ENCODE measurements at places on chromosomes 3 and 15.
A peak's percentile ranks its signal among the peaks of the same experiment; 100 is the strongest.

GRCh38 chr3:76300746-76301145, 515.4 kb upstream of the ZNF717 start:
- DNase-seq, result no peak

GRCh38 chr15:37824717-37825382, 109.6 kb upstream of the TMCO5A start:
- DNase-seq, result no peak

- DNase-seq, result no peak
Measured at GRCh38 chr3:151367448-151367847, 17.1 kb downstream of the P2RY12 start.

DNA sequence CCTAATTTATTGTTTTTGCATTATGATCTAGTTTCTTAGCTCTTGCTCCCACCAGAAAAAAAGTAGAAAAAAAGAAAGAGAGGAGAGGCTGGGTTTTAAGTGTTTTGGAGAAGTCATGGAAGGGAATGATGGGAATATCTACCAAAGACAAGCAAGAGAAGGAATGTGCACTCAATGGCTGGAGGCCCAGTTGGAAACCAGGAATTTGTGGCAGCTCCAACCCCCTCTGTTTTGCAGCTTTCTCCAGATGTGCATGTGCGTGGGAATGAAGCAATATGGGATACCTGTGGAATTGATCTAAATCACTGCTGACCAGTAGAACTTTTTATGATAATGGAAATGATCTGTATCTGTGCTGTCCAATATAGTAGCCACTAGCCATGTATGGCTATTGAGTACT, 27.1 kb downstream of the EIF2AK4 start:
- DNase-seq, result no peak

- DNase-seq, result no peak
Measured at GRCh38 chr3:130480736-130481135, 36.2 kb upstream of the COL6A6 start.

DNA sequence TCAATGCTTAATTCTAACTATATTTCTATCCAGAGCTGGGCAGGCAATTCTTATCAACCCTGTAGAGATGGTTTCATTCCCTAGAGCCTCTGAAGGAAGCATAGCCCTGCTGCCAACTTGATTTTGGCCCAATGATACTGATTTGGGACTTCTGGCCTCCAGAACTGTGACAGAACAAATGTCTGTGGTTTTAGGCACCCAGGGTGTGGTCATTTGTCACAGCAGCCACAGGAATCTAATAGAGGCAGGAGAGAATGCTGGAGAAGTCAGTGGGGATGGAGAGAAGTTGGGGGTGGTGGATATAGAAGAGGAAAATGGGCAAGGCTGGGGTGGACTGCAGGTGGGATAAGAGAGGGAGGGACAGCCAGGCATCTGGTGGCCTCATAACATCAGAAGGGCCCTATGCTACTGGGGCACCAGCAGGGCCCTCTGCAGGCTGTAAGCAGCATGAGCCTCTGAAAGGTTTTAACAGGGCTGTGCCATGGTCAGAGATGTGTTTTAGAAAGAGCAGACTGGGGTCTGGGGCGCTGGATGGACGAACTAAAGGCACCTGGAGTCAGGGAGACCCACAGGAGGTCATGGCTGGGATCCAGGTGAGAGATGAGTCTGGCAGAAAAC, 19.8 kb downstream of the MRPS11 start:
- no peak for DNase-seq

GRCh38 chr15:51281368-51281967, 56.9 kb downstream of the CYP19A1 start:
- DNase-seq, result peak; percentile 46

DNA sequence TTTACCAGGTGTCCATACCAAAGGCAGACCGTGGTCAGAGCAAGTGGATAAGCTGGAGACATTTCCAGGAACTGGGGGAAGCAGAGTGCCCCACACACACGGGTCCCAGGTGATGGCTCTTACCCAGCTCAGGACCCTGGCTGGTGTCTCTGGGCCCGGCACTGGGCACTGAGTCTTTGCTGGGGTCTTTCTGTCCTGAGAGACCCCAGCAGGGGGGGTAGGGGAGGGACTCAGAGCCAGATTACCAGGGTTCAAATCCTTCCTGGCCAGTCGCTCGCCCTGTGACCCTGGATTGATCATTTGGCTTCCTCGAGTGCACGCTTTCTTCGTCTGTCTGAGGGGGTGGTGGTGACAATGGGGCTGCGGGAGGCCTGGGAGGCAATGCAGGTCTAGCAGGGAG, 95.7 kb downstream of the PLXNA1 start:
- no peak for DNase-seq

- DNase-seq, result no peak
Measured at GRCh38 chr3:98440283-98440682, 22.7 kb upstream of the OR5K1 start.

DNA sequence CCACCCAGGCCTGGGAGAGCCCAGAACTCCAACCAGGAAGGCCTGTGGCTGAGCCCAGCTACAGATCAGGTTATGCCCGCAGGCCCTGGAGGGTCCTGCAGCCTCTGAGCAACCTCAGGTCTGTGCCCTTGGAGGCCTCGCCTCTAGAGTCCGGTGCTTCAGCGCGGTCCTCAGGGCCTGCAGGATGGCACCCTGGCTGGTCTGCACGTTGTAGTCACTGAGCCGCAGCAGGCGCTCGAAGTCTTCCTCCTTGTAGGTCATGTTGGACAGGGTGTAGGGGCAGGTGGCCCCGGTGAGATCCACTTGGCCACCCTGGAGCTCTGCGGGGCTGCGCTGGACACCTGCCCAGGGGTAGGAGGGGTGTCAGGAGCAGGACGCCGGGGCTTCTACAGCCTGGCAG, 25.8 kb downstream of the PLA2G4D start:
- no peak for DNase-seq

DNA sequence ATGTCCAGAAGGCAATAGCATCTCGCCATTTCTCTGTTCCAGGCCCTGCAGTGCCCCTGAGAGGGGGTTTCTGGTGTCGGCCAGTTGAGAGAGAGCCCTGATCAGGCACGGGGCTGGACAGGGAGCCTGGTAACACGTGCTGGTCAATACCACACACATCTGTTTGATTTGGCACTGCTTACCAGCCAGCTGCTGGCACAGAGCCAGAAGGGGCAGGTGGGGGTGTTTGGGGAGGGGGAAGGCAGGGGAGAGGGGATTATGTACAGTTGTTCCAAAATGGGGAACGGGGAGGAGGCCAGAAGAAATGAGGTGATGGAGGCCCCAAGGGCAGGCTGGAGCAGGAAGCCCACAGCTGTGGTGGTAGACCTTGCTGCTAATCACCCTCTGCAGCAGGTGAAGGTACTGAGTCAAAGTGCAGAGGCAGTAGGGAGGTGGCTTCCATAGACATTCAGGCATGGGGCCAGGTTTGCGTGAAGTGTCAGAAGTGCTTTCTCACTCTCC, 153.5 kb upstream of the LPP start:
- peak; percentile 90 for DNase-seq

DNA sequence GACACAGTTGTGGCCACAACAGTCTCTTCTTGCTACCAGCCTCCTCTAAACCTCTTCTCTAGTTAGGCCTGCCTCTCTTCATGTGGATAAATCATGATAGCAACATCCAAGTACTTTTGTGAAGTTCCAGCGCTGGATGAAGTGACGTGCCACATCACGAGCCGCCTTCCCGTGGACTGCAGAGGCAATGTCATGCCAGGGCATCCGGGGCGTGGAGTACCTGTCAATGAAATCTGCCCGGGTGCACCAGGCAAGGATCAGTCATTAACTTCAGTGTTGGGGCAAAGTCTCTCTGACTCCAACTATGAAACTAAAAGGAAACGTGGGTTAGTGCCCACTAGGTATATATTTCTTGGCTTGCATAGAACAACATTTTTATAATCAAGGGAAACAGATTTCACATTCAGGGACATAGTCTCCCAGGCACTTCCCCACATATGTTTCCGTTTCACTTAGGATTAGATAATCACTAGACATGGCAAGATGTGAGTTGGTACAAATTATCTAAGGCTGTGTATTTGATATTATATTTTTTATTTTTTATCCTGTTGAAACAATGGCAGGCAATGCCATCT, 133.6 kb downstream of the PLD1 start:
- no peak for DNase-seq

- no peak for DNase-seq
Measured at GRCh38 chr15:40554161-40554525, 10.7 kb downstream of the CCDC32 start.

DNA sequence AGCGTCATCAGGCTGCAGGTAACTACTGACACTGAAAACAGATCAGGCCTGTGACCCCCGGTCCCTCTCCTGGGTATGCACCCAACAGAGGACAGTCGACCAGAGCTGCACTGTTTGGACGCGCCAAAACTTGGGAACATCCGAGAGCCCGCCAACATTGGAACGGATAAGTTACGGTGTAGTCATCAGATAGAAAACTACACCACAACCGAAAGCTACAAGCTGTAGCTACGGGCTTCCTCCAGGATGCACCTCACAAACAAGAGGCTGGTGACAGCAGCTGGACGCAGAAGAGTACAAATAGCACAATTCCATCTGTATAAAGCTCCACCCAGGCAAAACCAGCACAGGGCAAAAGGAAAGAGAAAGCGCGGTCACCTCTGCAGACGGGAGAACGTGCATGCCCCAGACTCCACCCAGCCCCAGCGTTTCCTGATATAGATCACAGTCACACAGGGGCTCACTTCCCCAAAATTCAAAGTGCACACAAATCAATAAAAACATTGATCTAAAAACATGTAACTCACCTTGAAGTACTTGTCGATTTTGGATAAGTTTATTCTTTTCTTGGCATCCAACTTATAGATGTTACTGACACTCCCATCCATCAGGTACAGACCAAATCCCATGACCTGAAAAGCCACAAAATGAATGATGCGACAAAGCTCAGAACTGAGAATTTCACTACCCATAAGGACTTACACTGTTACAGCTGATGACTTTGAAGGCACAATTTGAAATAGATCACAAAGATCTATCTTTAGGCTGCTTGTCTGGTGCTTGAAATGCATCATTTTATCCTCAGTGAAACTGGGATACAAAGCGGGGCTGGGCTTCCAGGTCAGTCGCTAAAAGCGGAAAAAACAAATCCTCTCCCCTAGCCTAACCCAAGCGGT, 43.3 kb downstream of the CYFIP1 start:
- DNase-seq, result no peak

GRCh38 chr3:111607240-111607920, 12.2 kb upstream of the ZBED2 start:
- DNase-seq, result no peak

- DNase-seq, result no peak
Measured at GRCh38 chr3:9349321-9350117, 13.3 kb upstream of the THUMPD3 start.

GRCh38 chr3:41867533-41867932, 94.4 kb downstream of the ULK4 start:
- DNase-seq, result no peak

DNA sequence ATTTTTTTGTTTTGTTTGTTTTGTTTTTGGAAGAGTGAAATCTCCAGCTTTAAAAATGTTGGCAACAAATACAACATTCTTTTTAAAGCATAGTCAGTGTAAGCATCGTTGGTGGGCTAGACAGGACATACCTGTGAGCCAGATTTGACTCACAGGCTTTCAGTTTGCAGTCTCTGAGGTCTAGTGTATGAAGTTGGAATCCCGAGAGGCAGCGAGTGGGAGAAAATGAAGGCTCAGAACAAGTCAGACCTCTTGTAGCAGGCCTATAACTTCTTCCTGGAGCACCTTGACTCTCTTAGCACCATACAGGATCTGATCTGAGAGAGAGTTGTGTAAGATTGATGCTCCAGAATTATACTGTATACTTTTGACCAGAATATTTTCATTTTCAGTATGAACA, 60.2 kb downstream of the CNTN4 start:
- no peak for DNase-seq

DNA sequence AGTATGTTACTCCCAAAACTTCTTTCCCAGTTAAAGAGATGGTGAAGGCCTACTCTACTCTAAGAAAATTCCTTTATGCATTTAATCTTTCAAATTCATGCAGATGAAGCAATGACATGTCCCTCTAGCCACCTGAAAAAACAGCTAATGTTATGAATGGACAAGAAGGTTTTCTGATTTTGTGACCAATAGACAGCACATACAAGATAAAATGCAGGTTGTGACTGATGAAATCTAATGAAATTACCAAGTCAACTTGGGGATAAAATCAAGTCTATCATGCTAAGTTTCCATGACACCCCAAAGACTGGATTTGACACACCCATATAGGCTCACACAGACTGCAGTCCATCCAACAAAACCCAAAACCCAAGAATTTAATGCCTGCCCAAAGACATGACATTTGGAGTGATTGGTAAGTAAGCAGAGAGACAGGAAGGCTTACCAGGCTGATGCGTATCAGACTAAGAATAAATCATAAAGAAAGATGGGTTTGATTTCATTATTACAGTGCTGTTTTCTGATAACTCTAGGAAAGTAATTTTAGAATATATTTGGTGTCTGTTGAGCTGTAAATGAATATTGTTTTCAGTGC, 26.4 kb downstream of the CD47 start:
- no peak for DNase-seq

DNA sequence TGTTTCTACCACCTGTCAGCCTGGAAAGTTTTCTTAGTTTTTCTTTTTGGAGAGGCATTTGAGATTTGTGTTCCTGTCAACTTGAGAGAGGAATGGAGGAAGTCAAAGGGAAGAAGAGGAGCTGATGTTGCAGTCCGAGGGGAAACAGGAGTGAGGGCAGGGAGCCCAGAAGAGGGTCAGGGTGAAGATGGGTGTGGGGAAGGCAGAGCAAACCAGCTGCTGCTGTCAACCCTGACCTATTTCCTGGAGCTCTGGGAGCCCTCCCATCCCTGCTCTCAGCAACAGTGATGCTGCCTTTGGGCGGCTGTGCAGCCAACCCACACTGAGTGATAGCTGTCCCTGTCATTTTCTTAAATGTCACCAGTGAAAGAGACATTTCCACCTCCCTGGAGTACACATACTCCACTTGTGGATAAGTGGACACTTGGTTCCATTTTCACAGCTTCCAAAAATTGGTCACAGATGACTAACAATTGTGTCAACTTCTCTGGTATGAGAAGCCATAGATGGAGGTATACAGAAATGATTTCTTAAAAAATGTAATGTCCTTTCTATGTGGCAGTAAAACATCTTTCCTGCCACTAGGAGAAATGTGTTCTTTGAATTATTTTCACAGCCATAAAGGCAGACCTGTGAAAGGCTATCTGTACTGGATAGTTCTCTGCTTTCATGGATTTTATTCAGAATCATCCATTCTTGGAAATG, 556.3 kb upstream of the TBL1XR1 start:
- no peak for DNase-seq

DNA sequence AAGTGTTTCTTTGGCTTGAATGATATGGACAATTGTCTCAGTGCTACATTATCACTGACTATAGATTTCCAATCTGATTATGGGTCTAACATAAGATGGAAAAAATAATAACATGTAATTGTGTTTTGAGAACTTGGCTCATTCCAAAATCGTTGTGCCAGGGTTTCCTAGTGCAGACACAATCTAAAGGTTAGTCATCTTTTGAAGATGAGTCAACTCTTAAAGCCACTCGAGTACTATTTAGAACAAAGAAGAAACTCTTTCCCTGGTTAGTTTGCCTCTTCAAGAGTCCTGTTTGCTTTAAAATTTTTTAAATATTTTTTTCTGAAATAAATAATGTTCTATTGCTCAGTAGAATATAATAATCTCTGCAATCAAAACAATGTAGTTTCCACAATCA, 301.0 kb downstream of the CADM2 start:
- DNase-seq, result no peak

All from SHP77 (cell line).